ENCODE measurements at places on chromosomes 16 and 17. TPM values are rescaled to one million over a fixed set of nuclear protein-coding genes. Genes with fewer than 3 reads are reported as not detected.

Gene LITAFD
- not detected for polyA plus RNA-seq

Gene SLX1B
- 44.4 TPM for polyA plus RNA-seq

Gene LPO
- polyA plus RNA-seq = not detected

Gene ZNF205
- polyA plus RNA-seq = 19.0 TPM

Gene TERB1
- polyA plus RNA-seq = not detected

Gene PIPOX
- polyA plus RNA-seq = 0.62 TPM

Gene INPP5K
- 53.8 TPM for polyA plus RNA-seq

Gene SMTNL2
- not detected for polyA plus RNA-seq

Gene TEX19
- 0.05 TPM for polyA plus RNA-seq

Gene KRT31
- polyA plus RNA-seq = not detected

Gene HYDIN
- polyA plus RNA-seq = not detected

Gene RPL19
- 1,595 TPM for polyA plus RNA-seq

Gene GPR142
- not detected for polyA plus RNA-seq

Gene TNP2
- polyA plus RNA-seq = not detected

Gene RHOT2
- polyA plus RNA-seq = 190 TPM

- DNase-seq = no peak
These were observed 193.2 kb upstream of the TNRC6C start for GRCh38 chr17:77765292-77765691.

- DNase-seq = peak; percentile 72
These were observed 6.7 kb downstream of the RHBDF1 start for GRCh38 chr16:65745-66144.

GRCh38 chr16:85821390-85822135 lies 22.1 kb downstream of the COX4I1 start:
- DNase-seq = peak; percentile 67

GRCh38 chr16:12580809-12581208 lies 222.9 kb downstream of the CPPED1 start:
- no peak for DNase-seq

DNA sequence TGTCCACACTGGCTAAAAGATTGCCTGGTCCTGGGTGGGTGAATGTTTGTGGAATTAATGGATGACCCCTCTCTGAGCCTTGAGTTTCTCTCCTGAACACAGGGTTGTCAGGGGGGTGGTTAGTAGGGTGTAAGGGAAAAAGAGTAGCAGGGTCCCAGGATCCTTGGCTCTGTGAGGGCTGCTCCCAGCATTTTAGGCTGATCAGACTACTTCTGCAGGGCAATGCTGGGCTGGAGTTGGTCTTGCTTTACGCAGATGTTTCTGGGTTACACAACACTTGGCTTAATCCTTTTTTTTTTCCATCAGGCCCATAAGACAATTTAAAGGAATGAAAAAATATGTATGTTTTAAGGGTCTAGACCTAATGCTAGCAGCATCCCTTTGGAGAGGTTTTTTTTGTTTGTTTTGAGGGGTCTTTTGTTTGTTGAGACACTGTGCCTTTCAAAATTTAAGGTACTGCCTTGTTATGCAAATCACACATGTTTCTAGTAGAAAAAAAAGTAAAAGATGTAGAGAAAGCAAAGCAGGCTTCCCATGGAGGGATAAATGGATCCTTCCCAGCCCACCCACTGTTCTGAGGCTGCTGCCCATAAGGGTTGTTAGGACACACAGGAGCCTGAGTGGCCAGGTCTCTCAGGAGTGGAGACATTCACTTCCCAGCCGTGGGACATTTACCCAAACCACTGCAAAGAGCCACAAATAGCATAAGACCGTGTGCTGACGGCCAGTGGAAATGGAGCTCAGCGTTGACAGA lies 225.6 kb upstream of the HSBP1 start:
- no peak for DNase-seq

DNA sequence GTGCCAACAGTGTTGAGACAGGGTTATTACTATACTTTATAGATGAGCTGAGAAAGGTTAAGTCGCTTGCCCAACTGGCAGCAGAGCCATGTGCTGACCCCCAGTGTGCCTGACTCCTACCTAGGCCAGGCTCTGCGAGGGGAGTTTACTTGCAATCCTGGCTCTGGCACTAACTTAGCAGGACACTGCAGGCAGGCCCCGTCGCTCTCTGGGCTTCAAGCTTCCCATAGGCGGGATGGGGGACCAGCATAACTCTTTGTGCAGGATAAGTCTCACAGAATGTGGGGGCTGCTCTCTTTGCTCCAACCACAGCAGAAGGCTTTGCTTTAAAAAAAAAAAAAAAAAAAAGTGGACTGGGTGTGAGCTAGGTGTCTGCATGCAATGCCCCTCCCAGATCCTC lies 102.7 kb downstream of the GNAO1 start:
- DNase-seq = no peak

DNA sequence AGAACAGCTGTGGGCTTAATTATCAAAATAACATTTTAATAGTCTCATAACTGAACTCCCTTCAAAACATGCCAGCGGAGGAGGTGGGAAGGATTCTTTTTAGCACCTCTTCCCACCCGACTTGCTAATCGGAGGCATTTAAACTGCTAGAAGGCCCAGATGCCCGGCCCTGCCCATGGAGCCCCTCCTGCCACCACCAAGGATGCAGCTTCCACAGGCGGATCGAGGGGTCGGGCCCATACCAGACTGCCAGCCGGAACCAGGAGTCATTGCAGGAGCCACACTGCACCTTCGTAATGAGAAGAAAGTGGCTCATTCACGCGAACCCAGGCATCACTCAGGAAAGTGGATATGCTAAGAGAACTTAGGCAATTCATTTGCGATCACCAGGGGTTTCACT lies 201.2 kb downstream of the C16orf78 start:
- DNase-seq = no peak

GRCh38 chr16:3460121-3460520 lies 16.6 kb downstream of the NAA60 start:
- no peak for DNase-seq

GRCh38 chr16:67395105-67395457 lies 1.8 kb upstream of the TPPP3 start:
- DNase-seq = no peak

GRCh38 chr16:6482696-6483468 lies 849.8 kb upstream of the RBFOX1 start:
- DNase-seq = no peak

DNA sequence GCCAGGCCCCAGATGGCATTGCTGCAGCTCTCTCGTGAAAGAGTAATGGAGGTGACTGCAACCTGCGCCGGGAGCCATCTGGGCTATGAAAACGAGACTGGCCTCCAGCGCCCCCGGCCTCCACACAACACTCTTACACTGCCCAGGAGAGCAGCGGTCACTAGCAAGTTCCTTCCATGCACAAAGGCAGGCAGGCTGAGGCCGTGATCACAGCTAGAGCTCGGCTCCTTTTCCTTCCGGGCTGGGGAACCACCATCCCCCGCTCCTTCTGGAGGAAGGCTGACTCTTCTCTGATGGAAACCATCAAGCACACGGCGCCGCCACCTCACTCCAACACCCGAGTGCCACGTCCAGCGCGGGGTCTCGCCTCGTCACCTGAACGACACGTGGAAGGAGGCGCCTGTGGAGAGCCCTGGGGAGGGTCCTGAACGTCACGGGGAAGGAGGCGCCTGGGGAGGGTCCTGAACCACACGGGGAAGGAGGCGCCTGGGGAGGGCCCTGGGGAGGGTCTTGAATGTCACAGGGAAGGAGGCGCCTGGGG lies 61.9 kb downstream of the KLHDC4 start:
- DNase-seq = peak; percentile 32

DNA sequence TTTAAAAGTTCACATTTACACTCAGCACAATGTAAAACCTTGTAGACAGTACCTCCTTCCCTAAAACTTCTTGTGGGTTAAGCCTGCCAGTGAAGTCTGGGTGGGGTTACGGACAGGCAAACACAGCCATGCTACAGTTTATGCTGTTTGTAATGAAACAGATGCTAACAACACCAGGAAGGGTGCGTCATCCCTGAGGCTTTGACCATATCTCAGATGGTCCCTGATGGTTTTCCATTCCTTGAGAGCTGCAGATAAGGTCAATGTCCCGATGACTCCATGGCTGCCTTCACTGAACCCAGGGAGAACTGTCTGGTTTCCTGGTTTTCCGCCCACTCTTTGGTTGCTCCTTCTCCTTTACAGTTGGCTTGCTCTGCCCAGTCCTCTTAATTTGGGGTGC lies 29.1 kb downstream of the GAS7 start:
- DNase-seq = no peak

- peak; percentile 47 for DNase-seq
These were observed at the start of gene CENPV for GRCh38 chr17:16353317-16354174. TSS of gene CENPV (minus strand) at chr17:16353469. CDS start at chr17:16353436, 33 bp downstream.

GRCh38 chr16:15599303-15600070 lies 43.5 kb downstream of the MARF1 start:
- DNase-seq = no peak

DNA sequence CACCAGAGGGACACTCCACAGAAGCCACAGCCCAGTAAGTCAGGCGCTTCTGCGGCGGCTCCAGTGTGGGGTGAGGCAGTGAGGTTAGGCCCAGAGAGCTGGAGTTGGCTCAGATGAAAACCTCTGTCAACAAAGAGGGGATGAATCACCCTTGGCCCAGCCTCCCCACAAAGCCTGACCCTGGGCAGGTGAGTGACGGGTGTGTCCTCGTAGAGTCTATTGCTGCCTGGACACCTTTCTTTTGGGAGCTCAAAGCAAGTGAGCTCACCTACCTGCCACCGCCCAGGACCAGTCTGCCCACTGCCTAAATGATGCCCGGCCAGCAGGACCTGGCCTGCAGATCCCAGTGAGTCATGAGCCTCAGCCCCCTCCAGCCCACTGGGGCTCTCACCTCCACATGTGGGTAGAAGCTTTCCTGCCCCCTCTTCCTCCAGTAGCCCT lies 24.9 kb upstream of the DBNDD1 start:
- no peak for DNase-seq

DNA sequence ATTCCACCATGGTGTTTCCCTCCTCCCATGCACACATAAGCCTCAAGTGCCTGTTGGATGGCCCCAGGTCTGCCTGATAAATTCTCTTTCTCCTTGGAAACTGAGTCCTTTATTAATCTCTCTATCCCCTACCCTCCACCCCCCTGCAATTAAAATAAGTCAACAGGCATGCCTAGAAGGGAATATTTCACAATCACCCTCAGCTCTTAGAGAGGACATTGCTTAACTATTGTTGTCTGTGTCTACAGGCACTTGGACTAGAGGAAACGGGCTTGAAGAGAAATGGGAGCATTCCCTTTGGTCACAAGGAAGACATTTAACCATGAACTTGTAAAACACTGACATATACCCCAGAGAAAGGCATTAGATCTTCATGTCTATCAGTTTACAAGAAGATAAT lies 39.5 kb downstream of the RCVRN start:
- DNase-seq = no peak

GRCh38 chr17:48179071-48179945 lies 71.7 kb downstream of the SNX11 start:
- DNase-seq = no peak

GRCh38 chr16:53558710-53559109 lies 55.7 kb upstream of the AKTIP start:
- no peak for DNase-seq

- DNase-seq = no peak
These were observed 74.6 kb downstream of the SYCE1L start for GRCh38 chr16:77273815-77274214.

GRCh38 chr17:7437369-7437863 lies 1.9 kb upstream of the FGF11 start:
- no peak for DNase-seq

DNA sequence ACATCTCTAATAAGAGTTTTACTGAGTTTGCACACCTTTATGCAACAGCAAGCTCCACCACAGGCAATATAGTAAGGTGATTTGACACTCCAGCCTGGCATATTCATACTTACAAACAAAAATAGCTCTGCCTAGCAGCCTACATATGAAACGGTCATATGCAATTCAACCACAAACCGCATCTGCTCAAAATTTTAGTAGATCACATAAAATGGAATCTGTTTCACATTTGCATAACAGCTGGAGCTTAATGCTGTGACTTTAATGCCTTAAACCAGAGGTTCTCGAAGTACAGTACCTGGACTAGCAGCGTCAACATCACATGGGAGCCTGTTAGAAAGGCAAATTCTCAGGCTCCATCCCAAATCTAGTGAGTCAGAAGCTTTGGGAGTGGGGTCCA lies 578.4 kb downstream of the CDH11 start:
- DNase-seq = no peak

- DNase-seq = no peak
These were observed 255.1 kb downstream of the MAP2K6 start for GRCh38 chr17:69669441-69670178.

DNA sequence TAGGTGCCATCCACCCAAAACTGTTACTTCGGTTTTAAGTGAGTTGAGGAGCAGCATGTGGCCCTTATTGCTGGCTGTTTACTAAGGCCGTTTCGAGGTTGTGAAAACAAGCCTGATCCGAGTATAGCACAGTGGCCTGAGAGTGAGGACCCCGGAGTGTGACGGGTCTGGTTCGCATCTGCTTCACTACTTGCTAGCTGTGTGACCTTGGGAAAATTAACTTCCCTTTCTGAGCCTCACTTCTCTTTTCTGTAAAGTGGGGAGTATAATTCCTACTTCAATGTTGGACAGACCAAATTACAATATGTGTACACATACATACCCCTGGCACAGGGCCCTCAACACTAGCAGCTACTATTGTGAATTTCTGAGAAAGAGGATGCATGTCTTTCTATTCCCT lies 11.7 kb upstream of the HEATR6 start:
- no peak for DNase-seq

DNA sequence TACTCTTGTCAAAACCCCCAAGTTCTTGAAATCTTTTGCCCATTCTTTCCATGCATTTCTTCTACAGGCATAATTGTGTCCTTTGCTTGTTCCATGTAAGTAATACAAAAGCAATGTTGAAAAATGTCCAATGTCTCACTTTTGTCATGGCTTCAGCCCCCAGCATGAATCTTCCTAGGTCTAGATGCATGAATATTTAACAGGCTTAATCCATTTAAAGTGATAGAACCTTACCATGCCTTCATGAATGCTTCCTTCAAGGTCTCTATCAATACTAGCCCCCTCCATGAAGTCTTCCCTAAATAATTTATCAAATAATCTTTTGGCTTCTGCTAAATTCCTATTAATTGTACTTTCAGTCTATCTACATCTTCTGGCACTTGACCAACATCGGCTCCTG lies 46.1 kb upstream of the ANKFY1 start:
- DNase-seq = no peak

GRCh38 chr17:71067669-71068407 lies 898.5 kb downstream of the KCNJ2 start:
- DNase-seq = no peak

GRCh38 chr16:10256784-10257641 lies 74.8 kb upstream of the GRIN2A start:
- DNase-seq = peak; percentile 7

GRCh38 chr16:8572919-8573724 lies 17.2 kb downstream of the TMEM114 start:
- no peak for DNase-seq

DNA sequence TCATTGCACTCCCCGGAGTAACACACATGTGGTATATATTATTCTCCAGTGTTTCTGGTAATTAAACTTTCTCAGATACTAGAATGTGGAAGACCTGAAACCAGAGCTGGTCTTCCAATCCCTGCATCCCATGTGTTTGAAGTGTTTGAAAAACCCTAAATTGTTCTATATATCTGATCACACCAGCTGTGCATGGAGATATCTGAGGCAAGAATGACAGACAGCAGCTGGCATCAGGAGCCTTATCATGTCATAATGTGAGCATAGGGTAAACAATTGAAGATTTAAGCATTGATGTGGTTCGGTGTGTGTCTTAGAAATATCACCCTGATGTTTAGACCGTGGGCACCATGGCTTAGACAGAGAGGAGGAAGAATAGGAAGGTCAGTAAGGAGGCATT lies 251.0 kb downstream of the CDH11 start:
- DNase-seq = no peak

GRCh38 chr16:54911079-54911478 lies 19.6 kb upstream of the IRX5 start:
- DNase-seq = no peak

GRCh38 chr16:1637526-1637925 lies 25.4 kb downstream of the CRAMP1 start:
- no peak for DNase-seq
